ENCODE measurements at places on chromosomes 12 and 14.
A peak's percentile ranks its signal among the peaks of the same experiment; 100 is the strongest.

DNA sequence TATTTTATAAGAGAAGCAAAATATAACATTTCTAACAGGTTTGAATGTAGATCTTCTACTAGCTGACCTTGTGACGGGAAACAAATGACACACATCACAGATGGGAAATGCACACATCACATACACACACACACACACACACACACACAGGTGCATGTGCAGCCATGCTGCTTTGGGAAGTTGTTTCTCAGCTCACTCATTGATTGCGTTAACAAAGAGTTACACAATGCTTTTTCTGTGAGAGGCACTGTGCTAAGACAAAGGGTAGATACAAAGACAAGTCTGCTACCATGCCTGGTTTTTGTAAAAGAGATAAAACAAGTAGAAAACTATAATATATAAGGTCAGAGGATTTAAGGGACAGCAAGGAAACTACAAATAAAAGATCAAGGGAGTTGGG, 1.3 kb upstream of the NR1H4 start:
- DNase-seq: no peak

GRCh38 chr12:120698665-120699064, 11.6 kb upstream of the UNC119B start:
- DNase-seq: no peak

- no peak for DNase-seq
Measured at GRCh38 chr14:49930720-49931119, 37.8 kb downstream of the ARF6 start.

DNA sequence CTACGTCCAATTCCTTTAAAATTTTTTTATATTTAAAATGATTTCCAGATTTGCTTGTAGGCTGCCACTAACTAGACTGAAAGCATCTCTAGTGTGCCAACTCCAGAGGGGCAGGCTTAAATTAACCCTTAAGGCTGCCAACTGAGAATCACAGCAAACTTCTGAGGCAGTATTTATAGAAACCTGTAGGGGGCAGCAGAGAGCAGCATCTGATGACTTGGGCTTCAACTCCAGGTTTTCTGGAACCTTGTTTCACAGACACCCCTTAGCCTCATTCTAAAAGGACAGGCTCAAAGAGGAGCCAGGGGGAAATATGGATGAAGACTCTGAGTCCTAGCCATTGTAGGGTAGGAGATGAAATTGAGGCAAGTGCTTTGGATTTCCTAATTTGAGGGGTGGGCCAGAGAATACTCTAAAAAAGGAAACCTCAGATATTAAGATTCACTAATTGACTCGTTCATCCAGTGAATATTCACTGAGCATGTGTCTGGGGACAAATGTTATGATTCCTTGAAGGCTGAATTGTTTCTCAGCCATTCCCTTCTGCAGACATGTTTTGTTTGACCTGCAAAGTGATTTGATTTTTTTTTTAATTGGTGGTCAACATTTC, 63.3 kb upstream of the HSPB8 start:
- DNase-seq: peak; percentile 33

GRCh38 chr12:116659771-116660481, 77.9 kb downstream of the SPRING1 start:
- no peak for DNase-seq

DNA sequence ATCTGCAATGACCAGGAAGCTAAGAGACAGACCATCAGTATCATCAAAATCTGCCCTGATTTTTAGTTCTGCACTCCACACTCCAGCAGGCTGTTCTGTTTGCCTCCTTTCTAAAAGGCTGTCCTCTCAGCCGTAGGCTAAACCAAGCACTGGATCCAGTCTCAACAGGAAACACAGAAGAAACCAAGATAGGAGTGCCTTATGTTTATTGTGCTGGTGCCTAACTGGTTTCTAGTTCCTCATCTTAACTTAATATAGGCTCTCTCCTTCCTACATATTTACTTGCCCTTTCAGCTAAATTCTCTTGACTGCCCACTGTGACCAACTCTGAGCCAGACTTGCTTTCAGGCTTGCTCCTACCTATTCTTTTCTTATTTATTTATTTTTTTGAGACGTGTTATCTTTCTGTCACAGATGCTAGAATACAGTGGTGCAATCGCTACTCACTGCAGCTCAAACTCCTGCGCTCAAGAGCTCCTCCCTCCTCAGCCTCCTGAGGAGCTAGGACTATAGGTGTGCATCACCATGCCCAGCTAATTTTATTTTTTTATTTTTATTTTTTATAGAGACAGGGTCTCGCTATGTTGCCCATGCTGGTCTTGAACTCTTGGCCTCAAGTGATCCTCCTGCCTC, 30.8 kb downstream of the GALNT4 start:
- DNase-seq: peak; percentile 59

- DNase-seq: peak; percentile 51
Measured at GRCh38 chr14:67166450-67166853, 22.8 kb upstream of the GARIN2 start.

GRCh38 chr14:96423446-96424108, 31.6 kb downstream of the AK7 start:
- DNase-seq: no peak

GRCh38 chr14:88870777-88871176, 46.3 kb downstream of the TTC8 start:
- DNase-seq: no peak

GRCh38 chr12:132004946-132005345, 55.2 kb downstream of the EP400 start:
- DNase-seq: no peak

- DNase-seq: no peak
Measured at GRCh38 chr14:50471838-50472465, 60.4 kb downstream of the MAP4K5 start.

- no peak for DNase-seq
Measured at GRCh38 chr12:106687672-106688071, 86.8 kb upstream of the RIC8B start.

GRCh38 chr12:11777962-11778361, 128.5 kb downstream of the ETV6 start:
- no peak for DNase-seq

DNA sequence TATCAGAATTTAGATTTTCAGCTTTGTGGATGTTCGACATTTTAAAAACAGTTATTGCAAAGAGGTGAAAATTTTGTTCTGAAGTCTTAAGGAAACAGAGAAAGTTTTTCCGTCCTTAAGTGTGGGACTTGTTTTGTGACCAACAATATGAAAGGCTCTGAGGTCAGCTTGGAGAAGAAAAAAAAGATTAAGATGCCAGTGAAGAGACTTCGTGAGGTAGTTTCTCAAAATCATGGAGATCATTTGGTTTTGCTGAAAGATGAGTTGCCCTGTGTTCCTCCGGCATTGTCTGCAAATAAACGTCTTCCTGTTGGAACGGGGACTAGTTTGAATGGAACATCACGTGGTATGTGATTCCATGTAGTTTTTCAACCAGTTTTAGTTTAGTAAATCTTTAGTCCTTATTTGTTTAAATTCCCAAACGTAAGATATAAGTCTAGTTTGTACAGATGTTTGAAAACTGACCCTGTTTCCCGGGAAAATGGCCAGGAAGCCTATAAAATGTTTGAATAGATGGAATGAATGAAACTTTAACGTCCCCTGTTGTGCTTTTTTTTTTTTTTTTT, 682 bp downstream of the KIAA0586 start:
- peak; percentile 73 for DNase-seq

DNA sequence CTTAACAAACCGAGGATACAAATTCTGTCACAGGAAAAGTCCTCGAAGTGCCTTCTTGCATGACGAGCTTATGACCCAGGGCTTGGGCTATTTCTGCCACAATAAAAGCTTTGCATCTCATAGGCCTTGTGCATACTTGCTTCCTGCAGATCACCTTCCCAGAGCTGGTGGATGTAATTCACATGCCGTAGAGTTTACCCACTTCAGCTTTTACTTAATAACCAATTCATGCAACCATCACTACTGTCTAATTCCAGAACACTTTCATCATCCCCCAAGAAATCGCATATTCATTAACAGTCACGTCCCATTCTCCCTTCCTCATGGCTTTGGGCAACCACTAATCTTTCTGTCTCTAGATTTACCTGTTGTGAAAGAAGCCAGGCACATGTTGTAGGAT, 9.0 kb upstream of the BDKRB1 start:
- no peak for DNase-seq

GRCh38 chr14:92470215-92470614, 43.4 kb upstream of the RIN3 start:
- DNase-seq: no peak

DNA sequence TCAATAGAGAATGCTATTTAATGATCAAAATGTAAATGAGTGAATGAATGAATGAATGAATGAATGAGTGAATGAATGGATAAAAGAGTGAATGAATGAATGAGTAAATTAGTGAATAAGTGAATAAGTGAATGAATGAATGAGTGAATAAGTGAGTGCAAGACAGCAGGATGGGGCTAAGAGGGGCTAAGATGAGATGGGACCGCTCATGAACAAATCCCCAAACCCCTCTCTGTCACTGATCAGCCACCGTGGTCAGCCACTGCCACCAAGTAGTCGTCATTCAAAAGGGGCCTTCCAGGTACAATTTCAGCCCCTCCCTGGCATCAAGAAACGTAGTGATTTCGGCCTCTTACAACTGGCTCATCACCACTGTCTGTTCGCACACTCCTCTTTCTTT, 79.2 kb downstream of the BCL11B start:
- no peak for DNase-seq

- peak; percentile 95 for DNase-seq
Measured at GRCh38 chr14:105294142-105294597, 6.6 kb downstream of the BRF1 start.

DNA sequence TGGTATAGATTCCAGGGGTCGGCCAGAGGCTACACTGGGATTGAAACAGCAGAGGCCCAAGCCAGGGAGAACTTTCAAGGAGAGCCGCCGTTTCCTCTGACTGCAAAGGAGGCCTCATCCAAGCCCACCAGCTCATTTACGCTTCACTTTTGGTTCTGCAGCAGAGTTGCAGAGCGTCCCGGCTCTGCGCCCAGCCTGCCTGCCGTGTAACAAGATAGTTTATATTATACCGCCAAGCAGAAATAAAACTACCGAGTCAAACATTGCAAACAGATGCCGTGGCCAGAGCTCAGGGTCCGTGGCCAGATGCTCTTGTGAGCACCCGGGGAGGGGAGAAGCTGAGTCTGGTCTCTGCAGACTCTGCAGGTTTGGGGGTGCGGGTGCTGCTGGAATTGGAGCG, 60.7 kb upstream of the TBX3 start:
- DNase-seq: no peak

GRCh38 chr12:93237235-93237915, 140.3 kb upstream of the NUDT4 start:
- DNase-seq: no peak

DNA sequence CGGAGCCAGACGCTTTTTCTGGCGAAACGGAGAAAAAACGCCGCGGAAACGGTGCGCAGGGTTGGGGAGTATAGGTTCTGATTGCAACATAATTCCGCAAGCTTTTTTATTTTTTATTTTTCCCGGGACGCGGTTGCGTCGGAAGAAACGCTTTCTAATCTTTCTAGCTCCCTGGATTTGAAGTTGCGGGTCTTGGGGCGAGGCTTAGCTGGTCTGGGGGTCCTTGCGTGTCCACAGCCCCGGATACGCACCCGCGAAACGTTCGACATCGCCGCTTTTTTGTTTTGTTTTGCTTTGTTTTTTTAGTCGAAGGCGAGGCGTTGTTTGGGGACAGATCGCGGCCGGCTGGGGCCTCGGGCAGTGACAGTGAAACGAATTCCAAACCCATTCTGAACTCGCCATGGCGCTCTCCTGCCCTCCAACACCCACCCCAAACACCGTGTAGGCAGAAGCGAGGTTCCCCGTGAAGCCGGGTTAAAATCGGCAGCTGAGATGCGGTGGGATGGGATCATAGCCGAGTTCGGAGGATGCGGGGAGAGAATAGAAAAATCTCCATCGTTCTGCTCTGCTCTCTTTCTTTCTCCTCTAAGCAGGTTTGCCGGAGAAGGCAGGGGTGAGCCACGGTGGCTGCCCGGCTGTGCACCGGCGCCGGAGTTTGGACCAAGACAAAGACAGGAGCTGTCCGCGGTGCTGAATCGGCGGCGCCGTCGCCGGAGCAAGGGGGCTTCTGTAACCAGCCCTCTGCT, 8.1 kb upstream of the LHX5 start:
- peak; percentile 77 for DNase-seq

DNA sequence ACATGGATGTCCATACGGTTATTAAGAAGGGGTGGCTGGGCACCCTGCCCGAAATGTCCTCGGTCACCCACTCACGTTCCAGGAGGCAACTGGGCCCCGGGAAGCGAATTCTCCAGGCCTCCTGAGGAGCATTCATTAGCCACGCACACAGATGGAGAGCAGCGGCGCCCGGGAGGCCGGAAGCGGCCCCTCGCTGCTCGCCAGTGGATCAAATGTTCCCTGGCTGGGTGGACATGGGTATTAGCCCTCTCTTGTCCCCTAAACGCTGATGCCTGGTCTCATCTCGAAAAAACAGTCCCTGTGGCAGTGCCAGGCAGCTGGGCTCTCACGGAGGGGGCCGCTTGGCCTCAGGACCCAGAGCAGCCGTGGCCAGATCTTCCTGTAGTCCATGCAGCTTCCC, 59.0 kb upstream of the DLK1 start:
- no peak for DNase-seq

DNA sequence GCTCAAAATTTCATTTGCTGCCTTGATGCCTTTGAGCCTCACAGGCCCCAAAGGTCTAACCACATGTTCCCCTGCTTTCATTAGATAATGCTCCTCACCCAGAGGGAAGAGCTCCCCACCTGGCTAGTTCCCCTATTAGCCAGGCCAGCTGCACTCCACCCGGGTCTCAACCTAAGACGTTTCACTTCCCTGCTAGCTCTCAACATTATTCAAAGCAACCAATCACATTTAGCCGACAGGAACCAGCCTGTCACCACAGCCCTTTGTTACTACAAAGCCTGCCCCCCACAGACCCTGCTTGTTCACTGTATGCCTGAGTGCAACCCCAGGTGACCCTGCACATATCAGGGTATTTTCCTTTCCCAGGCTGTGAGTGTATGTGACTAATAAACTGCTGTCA, 78.6 kb downstream of the SLC15A5 start:
- peak; percentile 58 for DNase-seq

DNA sequence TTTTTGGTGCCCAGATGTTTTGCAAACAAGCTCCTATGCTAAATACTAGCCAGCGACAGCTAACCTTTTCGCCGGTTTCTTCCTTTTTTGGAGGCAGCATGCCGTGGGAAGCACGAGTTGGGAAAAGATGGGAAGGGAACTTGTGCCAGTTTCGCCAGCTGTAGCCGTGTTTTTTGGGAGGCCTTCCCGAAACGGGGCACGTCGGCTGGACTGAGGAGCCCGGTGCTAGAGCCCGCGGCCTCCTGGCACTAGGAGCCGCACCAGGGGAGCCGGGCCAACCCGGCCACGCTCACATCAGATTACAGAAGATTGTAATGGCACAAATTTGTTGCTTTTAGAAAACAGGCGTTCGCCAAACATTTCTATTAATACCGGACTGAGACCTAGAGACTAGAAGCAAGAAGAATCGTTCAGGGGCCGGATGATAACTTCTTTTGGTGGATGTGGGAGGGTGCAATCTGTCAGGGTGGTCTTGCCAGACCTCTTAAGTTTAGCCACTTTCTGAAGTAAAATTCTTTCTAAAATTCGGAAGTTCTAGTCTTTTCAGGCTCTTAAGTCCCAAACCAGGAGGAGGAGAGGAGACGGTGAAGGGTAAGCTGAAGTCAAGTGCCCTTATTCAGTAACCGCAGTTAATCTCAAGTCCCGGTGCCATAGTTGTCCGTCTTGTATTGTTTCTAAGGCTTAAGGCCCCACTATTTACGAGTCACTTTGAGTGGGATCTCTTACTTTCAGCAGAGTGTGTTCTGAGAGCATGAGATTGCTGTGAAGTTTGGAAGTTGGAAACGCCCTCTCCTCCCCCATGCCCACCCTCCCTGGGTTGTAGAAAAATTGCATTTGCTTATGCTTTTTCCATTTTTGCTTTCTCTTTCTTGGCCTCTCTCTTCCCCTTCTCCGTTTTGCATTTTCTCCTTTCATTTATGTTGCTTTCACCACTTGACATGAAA, 1.3 kb downstream of the RASSF3 start:
- no peak for DNase-seq

- no peak for DNase-seq
Measured at GRCh38 chr12:94269316-94269999, 121.1 kb downstream of the PLXNC1 start.

All from common myeloid progenitor, CD34-positive (primary cell).